Progenitor cell of endocrine pancreas (in vitro differentiated cells): ENCODE measurements at places on chromosomes 3 and 15.

GRCh38 chr3:196650740-196651311, 11.3 kb downstream of the NRROS start:
- H3K27me3 ChIP-seq, result no peaks in the 10 kb centered on the region
- H3K4me1 ChIP-seq, result no peaks in the 10 kb centered on the region
- no peak for DNase-seq

DNA sequence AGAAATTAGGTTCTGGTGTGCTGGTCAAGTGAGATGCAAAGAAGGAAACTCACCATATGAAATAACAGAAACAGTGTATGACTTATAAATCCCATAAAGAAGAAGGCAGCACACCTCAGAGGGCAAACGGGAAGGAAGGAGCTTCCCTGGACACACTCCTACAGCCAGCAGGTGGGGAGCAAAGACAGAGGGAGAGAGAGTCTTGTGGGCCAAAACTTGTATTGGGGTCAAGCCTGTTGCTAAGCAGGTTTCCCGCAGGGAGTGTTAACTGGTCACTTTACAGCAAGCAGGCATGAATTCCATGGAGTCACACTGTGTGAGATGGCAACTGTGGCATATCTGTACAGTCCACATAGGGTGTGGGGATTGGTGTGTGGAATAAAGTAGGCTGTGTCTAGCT, 222.9 kb upstream of the NDN start:
- no peaks in the 10 kb centered on the region for H3K27me3 ChIP-seq
- no peaks in the 10 kb centered on the region for H3K36me3 ChIP-seq
- H3K27ac ChIP-seq, result no peak overlapping the region
- no peak overlapping the region for H3K4me3 ChIP-seq

DNA sequence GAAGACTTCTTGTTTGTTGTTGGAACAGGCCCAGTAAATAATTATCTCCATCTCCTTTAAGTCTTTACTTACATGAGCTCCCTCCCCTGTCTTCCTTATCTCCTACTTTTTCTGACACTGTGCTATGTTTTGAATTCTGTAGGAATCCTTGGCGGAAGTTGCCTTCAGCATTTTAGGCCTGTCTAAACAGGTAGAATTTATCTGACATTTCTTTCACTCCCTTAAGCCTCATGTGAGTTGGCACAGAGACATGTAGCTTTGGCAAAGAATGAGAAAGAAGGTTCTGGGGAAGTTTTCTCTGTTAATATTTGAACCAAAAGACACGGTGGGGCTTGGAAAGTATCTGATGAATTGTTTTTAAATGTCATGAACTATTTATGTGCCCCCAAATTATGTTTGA, 8.1 kb downstream of the MCTP2 start:
- H3K27me3 ChIP-seq, result no peaks in the 10 kb centered on the region
- H3K36me3 ChIP-seq, result no peaks in the 10 kb centered on the region
- no peak overlapping the region for H3K27ac ChIP-seq
- no peak overlapping the region for H3K4me3 ChIP-seq
- DNase-seq, result no peak

DNA sequence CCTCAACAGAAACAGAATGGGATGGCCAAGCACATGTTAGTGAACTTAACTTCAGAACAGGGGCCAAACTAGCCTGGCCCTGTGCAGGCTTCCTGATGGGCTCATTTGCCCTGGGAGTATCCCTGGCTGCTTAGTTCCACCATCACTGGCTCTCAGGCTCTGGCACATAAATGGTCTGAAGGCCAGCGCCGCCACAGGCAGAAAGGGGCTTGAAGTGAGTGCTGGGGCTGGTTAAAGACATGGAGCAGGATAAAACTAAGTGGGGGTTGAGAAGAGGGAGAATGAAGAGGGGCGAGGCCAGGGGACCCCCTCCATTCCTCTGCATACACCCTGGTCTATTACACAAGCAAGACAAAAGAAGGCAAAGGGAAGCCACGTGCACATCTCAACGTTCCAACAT, 12.2 kb downstream of the SLCO2A1 start:
- no peak overlapping the region for H3K27ac ChIP-seq
- no peaks in the 10 kb centered on the region for H3K27me3 ChIP-seq
- peaks cover 8% of the 10 kb centered on the region for H3K4me1 ChIP-seq
- H3K36me3 ChIP-seq, result peaks cover 8% of the 10 kb centered on the region

DNA sequence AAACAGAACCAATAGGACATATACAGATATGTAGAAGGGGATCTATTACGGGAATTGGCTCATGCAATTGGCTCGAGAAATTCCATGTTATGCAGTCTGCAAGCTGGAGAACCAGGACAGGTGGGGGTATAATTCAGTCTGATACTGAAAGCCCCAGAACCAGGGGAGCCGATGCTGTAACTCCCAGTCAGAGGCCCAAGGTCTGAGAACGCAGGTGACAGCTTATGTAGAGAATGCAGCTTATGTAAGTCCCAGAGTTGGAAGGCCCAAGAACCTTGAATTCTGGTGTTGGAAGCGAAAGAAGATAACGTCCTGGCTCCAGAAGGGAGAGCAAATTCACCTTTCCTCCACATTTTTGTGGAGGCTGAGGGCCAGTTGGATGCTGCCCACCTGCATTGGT, 62.7 kb downstream of the CCNL1 start:
- no peaks in the 10 kb centered on the region for H3K36me3 ChIP-seq
- H3K4me3 ChIP-seq, result no peak overlapping the region
- no peak for DNase-seq
- H3K27ac ChIP-seq, result no peak overlapping the region
